Iris pigment epithelial cell (primary cell): ENCODE measurements at places on chromosomes 16 and 17.
A peak's percentile ranks its signal among the peaks of the same experiment; 100 is the strongest.

GRCh38 chr16:58249388-58249779 is 45.4 kb downstream of the PRSS54 start:
- DNase-seq: no peak

DNA sequence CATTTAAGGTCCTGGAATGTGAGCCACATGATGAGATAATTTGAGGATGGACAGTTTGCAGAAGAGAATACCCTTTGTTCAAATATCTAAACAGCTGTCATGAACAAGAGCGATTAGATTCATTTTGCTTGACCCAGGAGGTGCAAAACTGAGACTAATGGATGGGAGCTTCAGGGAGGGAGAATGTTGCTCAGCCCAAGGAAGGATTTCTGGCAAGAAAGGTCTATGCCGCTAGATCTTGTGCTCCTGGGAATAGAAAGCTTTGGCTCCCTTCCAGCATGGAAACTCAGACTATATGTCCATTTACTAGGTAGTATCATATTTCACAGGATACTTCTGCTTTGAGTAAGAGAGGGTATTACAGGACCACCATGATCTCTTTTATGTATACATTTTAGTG is 14.8 kb upstream of the CDH11 start:
- no peak for DNase-seq

DNA sequence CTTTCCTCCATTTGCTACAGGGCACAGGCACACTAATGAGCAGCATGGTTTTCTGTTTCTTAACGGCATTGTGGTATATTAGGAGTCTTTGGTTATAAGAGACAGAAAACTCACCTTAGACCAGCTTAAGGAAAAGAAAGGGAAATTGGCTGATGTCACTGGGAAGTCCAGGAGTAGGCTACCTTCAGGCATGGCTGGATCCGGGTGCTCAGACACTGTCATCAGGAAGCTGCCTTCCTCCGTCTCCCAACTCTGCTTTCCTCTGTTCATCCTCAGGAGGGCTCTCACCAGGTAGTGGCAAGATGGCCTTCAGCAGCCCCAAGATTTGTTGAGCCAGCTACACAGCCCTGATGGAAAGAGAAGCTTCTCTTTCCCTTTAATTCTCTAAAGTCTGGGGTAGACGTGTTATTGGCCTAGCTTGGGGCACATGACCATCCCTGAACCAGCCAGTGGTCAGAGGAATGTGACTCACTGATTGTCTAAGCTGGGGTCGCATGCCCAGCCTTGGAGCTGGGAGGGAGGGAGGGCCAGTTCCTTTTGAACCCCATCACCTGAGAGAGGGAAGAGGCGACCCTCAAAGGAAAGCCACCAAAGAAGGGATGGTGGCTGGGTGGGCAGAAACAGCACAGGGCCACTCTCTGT is 117.4 kb downstream of the CLEC16A start:
- no peak for DNase-seq

DNA sequence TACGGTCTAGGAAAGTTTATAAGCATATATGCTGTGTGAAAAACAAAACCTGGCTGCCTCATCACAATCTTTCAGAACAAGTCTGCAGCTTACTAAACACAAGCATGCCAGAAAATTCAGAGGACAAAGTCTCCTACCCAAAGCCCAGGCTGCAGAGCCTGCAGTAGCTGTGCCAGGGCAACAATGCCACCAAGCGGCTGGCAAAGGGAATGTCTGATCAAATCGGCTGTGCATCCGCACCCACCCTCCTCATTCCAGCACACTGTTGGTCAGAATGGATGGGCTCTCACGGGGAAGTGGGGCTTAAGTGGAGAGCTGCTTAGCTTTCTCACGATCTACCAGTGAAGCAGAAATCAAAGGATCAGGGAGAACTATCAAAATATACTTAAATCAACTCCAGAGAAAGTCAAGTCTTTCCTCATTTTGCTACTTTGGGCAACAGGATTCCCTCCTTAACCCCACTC is 73.5 kb downstream of the CYTH1 start:
- peak; percentile 83 for DNase-seq

GRCh38 chr17:43951750-43952149 is 2.0 kb downstream of the PYY start:
- no peak for DNase-seq

DNA sequence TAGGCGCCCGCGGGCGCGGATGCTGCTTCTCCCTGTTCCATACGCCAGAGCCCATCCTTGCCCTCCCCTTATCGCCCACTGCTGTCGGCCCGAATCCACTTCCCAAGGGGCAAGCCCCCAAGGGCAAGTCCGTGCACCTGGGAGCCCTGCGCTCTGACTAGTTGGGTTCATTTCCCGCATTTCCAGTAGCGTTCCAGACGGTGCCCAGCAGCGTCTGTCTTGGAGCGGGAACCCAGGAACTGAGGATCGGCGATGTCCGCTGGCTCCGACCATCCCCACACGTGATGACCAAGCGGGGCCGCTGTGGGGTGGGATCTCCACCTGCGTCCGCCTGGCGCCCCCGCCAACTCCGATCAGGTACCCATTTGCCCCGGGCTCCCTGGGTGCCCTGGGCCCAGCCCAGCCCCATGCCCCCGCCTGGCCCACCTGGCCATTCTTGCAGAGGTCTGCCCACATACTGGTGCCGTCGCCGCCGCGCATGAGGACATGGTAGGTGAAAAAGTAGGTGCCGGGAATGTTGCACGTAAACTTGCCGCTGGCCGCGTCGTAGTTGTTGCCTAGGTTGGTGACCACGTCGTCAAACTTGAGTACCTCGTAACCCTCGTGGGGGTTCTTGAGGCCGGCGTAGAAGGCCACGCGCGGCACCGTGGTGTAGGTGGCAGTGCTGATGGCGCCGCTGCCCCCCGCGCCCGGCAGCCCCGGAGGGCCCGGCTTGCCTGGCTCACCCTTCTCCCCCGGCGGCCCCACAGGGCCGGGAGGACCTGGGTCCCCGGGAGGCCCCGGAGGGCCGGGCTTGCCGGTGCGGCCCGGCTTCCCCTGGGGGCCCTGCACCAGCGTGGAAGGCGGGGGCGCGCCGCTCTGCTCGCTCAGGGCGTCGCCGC is 837 bp downstream of the C1QL1 start:
- DNase-seq: no peak

DNA sequence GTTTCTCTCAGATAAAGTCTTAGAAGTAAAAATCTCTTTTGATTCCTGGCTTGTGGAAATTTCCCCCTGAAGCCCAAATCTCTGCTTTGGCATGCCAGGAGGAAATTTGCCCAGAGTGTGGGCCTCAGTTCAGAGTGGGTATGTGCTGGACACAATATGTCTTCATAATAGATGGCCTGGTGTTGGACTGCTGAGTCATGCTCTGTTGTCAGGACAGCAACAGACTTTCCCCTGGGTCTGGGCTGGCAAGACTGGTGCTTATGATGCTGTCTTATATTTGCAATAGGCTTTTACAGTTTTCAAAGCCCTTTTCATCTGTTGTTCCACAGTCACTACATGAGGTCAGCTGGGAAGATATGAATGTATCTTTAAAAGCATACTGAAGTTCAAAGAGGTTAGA is 57.0 kb downstream of the SHISA9 start:
- DNase-seq: no peak

DNA sequence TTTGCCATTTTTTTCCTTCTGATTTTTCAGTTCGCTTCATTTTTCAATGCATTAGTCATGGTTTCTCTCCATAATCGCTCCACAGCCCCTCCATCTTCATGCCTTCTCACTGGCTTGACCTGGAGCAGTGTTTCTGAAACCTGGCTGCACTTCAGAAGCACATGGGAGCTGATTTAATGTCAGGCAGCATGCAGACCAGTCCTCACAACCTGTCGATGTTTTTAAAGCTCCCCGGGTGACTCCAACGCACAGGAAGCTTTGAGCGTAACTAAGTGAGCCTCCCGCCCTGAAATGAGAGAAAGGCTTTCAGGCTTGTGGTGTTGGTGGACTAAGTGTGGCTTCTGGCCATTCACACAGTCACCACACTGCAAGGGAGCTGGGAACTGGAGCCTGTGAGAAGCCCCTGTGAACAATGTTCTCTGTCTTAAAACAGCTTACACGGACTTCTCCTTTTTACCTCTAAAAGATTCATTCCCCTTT is 16.8 kb upstream of the DRG2 start:
- peak; percentile 54 for DNase-seq

DNA sequence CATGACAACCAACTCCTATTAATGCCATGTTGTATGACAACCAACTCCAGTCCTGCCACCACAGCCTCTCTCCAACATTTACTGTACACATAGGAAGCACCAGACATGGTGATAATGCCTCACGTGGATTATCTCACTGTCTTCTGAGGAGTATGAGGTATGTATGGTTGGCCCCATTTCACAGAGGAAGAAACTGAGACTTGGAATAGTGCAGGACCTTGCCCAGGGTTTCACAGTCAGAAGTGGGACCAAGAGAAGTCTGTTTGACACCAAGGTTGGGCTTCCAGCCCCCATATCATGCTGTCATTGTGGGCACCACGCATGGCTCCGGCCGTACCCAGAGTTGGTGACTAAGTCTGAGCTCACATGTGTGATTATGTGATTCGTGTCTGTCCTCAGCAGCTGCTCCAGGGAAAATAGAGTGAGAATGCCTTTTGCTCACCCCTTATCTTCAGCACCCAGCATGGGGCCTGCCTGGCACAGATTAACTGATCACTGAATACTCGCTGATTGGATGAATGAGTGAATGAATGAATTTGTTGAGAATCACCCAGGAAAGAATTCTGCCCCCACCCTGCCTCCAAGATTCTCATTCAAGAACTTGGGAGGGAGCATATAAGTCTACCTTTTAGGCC is 204.1 kb upstream of the NLRP1 start:
- peak; percentile 21 for DNase-seq

- no peak for DNase-seq
These were observed 84.6 kb downstream of the USP31 start for GRCh38 chr16:23064639-23065038.

DNA sequence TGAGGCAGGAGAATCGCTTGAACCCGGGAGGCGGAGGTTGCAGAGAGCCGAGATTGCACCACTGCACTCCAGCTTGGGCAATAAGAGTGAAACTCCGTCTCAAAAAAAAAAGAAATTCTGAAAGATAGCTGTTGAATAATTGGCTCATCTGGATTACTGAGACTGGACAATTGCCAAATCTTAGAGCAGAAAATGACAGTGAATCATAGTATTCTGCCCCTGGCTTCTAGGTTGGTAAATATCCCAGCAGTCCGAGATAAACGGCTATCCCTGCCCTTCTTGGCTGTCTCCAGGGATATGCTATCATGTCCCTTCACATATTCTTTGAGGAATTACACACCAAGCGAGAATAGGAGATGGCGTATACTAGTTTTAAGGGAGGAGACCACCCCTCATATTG is 35.5 kb upstream of the METTL16 start:
- peak; percentile 63 for DNase-seq

DNA sequence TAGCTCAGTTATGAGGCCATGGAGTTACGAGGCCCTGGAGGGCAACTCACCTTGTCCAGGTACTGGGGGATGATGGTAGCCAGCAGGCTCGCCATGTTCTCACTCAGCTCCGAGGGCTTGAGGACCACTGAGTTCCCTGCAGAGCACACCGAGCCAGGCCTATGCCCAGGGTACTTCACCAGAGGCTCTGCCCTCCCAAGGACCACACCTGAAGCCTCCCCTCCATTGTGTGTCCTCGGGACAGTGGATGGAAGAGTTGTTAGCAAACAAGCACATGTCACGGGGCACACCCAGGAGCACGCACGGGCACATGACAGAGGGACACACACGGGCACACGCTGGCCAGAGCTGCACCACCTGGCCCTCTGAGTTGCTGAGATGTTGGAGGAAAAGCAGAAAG is 5.6 kb downstream of the ALDH3A1 start:
- no peak for DNase-seq

GRCh38 chr17:49922095-49922494 is 46.9 kb upstream of the DLX4 start:
- DNase-seq: no peak

DNA sequence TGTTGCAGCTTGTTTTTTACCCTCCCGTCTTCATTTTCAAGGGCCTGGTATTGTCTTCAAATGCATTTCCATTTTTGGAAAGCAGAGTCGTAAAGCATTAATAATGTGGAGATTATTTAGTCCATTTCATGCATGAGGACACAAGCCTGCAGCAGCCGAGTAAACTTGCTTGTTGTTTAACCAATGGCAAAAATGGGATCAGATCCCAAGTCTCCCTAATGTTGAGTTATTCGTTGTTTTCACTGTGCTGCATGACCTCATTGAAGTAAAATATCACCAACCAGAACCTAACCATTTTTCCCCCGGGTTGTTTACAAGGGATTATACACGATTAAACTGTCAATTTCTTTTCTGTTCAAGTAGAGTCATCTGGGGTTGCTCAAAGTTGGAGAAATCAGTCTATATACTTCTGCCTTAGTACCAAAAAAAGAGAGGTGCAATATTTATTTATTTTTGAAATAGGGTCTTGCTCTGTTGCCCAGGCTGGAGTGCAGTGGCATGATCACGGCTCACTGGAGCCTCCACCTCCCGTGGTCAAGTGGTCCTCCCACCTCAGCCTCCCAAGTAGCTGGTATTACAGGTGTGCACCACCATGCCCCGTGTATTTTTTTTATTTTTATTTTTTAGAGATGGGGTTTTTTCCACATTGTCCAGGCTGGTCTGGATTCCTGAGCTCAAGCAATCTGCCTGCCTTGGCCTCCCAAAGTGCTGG is 12.4 kb downstream of the AMZ2 start:
- DNase-seq: peak; percentile 10

DNA sequence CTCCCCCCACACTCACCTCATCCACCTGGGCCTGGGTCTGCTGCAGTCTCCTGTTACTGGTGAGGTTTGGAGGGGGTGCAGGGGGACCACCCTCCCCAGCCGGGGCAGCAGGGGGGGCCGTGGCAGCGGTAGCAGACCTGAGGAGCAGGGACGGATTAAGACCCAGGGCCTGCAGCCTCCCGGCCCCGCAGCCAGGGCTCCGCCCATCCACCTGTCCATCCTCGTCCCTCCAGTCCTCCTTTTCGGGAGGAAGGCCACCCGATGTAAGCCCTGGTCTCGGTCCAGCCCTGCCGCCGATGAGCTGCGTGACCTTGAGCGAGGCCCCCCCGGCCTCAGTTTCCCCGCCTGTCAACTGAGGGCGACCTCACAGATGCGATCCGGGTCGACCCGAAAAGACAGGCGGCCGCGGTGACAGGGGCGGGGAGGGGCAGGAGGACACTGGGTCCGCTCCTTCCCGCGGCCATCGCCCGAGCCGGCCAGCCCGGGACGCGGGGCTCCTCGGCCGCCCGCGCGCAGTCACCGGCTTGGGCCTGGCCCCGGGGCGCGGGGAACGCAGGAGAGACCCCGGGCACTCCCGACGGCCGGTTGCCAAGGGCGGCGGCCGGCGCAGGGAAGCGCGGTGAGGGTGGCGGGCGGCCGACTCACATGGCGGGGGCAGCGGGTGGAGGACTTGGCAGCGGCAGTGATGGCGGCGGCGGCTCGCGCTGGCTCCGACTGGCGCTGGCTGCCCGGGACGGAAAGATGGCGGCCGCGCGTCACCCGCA is at the start of gene VAMP2:
VAMP2 (minus strand) TSS at position 716 of the 764 bp plus-strand sequence; CDS start at position 647, 69 bp downstream.
- peak; percentile 66 for DNase-seq

DNA sequence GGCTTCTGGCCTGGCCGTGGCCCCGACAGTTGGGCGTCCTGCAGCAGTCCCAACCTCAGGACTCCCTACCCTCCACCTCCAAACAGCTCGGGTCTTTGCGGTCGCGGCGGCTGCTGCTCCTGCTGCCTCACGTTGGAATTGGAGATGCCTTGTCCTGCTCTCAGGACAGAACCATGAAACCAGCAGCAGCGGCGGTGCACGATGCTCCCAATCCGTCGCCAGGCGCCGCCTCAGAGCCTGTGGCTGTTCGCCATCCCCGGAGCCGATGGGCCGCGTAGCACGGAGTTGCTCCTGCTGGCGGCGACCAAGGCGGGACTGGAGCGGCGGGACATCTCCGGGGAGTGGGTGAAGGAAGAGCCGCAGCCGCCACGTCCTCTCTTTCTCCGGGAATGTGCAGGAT is 1965.9 kb downstream of the TP53TG3F start:
- no peak for DNase-seq
